Choroid plexus epithelial cell (primary cell): ENCODE measurements at places on chromosomes 11 and 22.

- DNase-seq = peak; percentile 65
Observed at GRCh38 chr11:96149743-96150555, 193.0 kb downstream of the MAML2 start.

GRCh38 chr11:74726547-74727182, 4.6 kb downstream of the CHRDL2 start:
- DNase-seq = peak; percentile 87

DNA sequence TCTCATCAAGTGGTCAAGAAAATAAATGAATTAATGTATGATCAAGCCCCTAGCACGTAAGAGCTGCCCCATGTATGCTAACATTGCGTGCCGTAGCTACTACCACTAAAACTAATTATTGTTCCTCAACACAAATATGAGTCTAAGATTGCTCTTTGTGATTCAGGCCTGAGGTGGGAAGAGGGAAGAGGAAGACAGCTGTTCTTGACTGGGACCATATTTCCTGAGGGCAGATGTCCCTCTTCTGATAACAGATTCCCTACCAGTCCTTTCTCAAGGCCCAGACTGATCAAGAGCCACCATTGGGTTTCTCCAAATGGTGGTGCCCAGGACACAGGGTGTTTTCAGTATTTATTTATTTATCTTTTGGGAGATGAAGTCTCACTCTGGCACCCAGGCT, 87.2 kb upstream of the CADM1 start:
- DNase-seq = no peak

GRCh38 chr22:42202048-42202447, 68.4 kb downstream of the TCF20 start:
- DNase-seq = no peak

DNA sequence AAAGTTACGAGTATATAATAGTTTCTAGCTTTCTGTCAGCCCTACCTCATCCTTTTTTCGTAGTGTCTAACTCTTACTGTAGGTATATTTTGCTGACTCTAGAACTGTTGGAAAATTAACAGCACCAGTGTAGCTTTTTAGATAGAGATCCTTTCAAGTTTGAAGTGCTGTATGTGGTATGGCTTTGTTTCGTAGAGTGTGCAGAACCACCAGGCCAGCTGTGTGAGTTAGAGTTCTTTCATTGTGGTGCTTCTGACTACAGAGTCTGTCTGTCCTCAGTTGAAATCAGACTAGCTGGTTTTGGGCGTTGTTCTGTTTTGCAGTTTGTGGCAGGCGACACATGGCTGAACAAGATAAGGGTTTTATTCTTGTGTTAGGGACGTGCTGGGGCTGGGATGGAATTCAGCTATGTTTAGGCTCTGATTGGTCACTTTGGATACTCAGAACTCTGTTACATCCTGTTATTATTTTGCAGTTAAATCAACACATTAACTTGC, 3.2 kb downstream of the ARHGEF12 start:
- DNase-seq = peak; percentile 54

DNA sequence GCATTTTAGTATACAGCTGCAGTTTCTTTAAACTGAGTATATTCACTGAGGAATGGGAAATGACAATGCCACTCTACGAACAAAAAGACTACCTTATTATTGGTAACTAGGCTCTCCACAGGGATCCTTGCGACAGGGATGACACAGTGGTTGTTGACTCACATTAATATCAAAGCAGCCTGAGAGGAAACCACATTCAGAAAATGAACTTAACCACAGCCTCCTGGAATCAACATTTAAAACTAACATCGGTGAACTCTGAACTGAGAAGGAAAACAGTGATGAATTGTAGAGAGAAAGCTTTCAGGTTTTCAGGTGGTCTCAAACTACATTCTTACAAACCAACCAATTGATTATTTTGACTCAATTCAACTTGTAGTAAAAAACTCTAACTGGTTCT, 90.3 kb upstream of the MTMR2 start:
- peak; percentile 71 for DNase-seq

DNA sequence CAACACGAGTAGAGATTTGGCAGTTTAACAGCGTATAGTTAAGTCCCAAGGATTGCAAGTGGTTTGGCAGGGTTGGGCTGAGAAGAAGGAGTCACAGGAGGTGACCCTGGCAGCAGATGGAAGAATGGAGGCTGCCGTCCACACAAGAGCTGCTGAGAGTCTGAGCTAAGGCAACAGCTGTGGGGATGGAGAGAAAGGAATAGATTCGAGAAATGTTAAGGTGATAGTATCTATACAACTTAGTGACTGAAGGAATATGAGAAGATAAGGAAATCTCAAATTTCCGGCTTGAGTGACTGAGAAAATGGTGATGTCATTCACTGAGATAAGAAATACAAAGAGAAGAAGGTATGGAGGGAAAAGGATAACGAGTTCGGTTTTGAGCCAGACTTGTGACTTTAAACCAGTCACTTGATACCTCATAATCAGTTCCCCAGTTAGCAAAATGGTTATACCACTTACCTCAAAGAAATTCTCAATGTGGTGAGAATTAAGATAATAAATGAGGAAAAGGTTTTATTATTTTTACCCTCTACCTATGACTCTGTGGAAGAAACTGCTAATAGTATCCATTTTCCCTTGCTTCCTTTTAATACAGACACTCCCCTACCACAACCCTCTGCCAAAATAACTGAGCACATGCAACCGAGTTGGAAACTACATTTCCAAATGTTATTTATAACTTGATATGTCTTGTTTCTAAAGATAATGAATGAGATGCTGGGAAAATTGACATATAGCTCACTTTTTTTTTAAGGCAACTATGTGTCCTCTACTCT, 30.7 kb downstream of the FAM168A start:
- DNase-seq = peak; percentile 22

DNA sequence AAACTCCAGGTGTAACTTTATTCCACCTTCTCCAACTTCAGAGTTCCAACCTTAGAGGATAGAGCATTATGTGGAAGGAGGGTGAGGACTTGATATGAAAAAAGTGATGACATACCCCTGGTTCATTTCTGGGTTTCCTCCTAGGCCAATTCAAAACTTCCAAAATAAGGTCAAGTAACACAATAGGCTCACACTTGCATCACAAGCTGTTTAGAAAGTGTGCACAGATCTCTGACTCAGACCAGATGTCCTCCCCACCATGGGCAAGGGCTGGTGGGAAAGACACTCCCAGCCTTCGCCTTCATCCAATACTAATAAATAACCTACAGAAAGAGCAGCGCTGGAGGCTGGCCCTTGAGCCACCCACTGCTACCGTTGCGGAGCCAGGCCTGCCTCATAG, 5.8 kb upstream of the BUD13 start:
- DNase-seq = no peak

DNA sequence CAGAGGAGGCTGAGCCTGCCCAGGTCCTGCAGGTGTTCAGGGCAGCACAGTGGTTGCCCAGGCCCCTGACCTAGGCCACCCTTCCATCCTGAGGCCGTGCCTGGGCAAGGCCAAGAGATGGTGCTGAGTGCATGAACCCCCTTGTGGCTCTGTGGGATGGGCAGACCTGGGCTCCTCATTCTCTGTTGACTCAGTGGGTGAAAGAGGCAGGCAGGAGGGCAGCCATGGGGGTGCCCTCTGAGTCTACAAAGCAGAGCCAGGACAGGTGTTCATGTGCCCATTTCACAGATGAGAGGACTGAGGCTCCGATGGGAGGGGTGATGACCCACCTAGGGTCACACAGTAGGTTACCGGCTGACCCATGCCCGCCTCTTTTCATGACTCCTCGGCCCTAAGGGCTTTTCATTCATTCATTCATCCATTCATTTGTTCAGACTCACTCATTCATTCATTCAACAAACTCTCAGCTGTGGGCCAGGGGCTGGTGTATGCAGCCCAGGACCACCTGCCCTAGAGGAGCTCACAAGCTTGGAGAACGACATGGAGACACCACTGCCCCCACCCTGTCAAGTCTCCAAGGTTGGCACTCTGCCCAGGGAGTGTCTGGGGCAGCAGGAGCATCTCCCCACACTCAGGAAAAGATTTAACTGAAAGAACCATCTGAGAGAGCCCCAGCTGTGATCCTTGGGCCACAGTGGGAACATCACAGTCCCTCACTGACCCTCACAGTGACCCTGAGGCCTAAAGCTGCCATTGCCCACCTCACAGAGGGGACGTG, 40.5 kb downstream of the IGLL5 start:
- DNase-seq = no peak

- DNase-seq = no peak
Observed at GRCh38 chr11:63910675-63911074, 6.3 kb downstream of the RCOR2 start.

- DNase-seq = no peak
Observed at GRCh38 chr11:88315981-88316441, 21.5 kb downstream of the CTSC start.

- DNase-seq = no peak
Observed at GRCh38 chr11:133180201-133180600, 352.1 kb downstream of the OPCML start.

DNA sequence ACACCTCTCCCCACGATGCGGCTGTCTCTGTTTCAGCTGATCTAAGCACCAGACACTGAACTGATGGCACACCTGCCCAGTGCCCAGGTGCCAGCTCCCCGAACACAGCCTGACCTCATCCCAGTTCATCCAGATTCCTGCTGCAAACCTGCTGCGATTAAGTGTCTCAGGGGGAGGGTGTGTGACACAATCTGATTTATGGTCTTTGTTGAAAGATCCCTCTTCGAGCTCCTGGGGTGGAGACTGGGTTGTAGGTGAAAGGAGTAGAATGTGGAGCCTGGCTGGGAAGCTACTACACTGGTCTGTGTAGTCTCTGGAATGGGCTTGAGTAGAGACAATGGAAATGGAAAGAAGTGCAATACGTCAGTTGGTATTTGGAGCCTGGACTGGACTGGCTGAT, 390.3 kb downstream of the SHANK2 start:
- no peak for DNase-seq

DNA sequence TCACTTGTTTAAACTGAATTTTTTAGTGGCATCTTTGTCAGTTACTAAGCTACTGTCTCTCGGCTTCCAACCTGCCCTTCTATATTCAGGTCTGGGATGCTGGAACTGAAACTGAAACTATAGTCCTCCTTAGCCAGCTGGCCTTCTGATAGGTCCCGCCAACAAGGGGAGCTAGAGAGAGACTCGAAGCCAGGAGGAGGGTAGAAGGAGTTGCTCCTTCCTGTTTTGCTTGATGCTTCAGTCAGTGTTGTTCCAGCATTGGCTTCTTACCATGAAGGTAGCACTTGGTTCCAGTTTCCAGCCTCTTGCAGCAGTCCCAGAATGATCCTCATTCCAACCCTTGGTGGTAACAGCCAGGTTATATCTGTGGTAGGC, 32.9 kb upstream of the HORMAD2 start:
- DNase-seq = peak; percentile 59

DNA sequence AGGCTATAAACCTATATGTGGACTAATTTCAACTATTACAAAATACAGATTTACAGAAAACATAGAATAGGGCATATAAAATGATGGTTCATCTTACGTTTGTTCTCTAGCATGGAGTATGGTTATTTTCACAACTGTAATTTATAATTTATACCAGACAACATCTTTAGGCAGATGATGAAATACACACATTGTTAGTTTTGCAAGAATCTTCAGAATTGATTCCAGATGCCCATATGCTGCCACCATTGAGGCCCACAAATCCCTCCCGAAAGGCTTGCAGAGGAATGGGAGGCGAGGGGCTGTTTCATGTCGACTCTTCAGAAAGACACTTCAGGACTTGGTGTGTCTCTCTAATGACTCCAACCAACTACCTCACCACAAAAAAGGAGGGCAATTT, 6.2 kb downstream of the PTPN5 start:
- DNase-seq = no peak

- DNase-seq = no peak
Observed at GRCh38 chr22:43000441-43001175, 14.3 kb downstream of the PACSIN2 start.

DNA sequence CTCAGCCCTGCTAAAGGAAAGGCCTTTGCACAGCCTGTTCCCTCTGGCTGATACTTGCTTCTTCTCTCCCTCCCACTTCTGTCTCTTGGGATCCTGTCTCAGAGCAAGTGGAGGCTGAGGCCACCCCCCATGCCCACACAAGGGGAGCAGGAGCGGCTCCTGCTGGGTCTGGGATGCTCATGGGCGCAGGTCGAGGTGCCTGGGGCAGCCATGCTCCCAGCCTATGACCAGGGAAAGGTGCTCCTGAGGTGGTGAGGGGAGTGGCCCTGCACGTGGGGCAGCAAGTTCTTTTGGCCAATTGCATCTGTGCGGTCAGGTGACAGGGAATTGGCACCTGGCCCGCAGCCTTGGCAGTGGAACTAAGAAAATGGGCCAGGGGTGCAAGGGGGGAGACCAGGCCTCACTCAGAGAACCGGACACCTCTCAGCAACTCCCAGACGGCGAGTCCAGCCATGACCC, 1.5 kb downstream of the MAPK11 start:
- peak; percentile 26 for DNase-seq

GRCh38 chr22:43230971-43231723, 44.2 kb upstream of the TTLL12 start:
- DNase-seq = peak; percentile 60

DNA sequence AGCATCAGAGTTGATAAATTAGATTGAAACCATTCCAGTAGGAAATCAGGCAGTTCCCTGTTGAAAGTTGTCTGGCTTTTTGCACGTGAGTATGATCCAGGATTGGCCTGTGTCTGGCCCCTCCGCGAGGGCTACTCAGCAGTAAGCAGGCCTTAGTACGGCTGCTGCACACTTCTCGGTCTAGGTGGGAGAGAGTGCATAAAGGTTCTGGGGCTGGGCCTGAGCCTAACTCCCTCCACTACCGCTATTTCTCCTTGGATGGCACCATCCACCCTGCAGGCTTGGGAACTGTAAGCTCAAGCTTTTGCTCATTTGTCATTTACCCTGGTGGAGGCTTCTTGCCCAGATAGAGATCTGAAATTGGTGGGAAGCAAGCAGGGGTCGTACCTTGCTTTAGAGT, 22.0 kb downstream of the TUB start:
- no peak for DNase-seq

DNA sequence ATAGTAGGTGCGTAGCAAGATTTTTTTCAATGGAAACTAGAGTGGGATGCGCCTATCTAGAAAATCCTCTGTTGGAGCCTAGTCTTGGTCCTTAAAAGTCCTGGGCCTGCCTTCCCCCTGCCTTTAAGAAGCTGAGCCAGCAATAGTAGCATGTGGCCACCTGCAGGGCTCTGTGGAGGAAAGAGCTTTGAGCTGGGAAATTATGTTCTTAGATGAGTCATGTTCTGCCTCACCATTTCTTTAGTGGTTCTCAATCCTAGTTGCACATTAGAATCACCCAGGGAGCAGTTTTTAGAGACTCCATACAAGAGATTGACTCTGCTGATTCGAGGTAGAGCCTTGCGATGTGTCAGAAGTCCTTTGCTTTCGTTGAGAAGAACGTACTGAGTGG, 133.5 kb downstream of the COMMD9 start:
- peak; percentile 64 for DNase-seq

GRCh38 chr11:112085822-112086421, 634 bp downstream of the TIMM8B start:
- DNase-seq = peak; percentile 49
